GM12878 (cell line): ENCODE measurements at places on chromosomes 1 and 21.

GRCh38 chr1:230618537-230618936 is 23.7 kb upstream of the COG2 start:
- DNase-seq, result no peak

DNA sequence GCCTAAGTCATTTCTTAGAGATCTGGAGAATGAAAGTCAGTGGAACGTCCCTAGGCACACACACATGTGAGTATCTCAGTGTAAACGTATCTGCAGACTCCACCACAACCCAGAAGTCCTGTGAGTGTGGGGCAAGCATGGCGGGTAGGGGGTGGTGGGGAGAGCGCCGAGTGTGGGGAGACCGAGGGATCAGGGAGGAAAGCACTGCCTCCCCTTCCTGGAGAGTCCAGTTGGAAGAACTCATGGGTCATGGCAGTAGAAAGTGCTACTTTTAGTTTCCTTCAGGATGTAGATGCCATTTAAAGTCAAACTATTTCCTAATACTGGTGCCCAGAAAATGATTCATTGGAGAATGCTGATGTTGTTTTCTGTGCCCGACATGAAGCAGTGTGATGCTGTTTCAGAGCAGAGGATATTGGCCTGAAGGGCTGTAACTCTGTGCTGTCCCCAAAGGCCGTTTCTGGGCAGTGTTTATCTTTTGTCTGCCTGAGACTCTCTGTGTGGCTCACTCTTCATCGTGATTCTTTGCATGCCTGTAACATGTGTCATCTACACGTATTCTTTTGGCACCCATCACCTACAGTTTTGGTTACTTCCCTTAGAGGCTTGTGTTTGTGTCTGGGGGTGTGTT is 45.7 kb upstream of the TSPAN2 start:
- no peak for DNase-seq

DNA sequence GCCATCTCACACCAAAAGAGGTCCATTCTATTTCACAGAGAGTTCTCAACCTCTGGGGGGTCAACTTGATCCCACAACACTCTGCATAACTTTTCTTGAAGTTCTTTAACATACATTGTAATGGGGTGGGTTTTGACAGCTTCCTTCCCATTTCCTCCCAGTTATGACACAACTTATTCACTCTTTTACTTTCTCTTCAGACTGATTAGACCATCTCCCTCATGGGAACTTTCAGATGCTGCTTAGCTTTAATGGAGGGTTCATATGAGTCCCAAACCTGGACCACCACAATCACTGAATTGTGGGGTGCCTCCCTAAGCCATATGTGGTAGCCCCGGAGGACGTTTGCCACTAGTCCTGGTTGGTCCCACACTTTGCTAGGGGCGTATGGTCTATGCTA is 28.3 kb upstream of the KCNJ15 start:
- no peak for DNase-seq

- DNase-seq, result no peak
Observed at GRCh38 chr1:208061632-208062031, 150.7 kb upstream of the CD34 start.

- DNase-seq, result no peak
Observed at GRCh38 chr1:106465666-106466065, 590.8 kb upstream of the PRMT6 start.

DNA sequence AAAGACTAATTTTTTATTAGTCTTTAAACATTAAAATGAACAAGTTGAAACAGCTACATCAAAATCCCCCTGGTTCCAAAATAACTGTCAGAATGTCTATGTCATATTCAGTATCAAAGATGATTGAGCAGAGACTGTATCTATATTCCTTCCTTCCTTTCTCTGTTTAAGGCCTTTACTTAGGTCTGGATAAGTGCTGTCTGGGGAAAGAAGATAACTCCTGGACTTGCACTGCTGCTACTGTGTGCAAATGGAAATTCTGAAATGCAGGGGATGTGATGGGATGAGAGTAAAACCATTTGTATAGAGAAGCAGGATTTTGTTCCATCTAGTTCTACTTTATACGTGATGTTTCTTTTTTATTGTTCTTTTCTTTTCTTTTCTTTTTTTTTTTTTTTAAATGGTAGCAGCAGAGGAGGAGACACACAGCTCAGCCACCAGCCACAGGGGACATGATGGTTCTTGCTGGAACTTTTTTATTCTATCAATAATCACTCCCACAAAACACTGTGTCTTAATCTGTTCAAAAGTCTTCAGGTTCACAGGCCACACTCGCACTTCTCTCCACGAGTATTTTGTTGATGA is 33.6 kb upstream of the FOXE3 start:
- no peak for DNase-seq

DNA sequence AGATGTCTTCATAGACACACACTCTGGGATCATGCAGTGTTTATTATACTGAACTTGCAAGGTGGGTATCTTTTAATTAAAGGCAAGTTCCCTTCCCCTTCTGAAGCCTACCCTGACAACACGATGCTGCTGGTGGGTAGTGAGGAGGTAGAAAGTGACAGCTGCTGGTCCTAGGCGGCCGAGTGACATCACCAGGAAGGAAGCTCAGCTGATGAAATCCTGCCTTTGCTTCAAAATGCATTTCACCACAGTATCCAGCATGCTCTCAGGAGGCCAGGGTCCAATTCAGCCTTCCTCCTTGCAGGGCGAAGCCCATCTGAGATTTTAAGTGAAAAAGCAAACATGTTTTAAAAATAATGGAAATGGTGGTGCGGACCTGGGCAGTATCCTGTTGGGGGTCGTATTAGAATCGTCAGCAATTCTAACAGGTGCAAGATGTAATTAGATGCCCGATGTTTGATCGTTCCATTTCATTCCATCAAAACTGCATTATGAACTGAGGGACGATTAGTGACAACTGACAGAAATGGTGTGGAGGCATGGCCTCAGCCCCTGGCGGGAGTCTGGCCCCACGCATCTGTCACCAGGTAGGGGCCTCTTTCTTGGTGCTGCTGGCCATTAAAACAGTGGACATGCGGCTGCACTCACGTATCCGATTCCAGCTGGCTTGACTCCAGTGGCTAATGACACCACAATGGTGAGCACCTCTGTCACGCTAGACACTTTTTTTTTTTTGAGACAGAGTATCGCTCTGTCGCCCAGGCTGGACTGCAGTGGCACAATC is 324.8 kb upstream of the C1orf174 start:
- no peak for DNase-seq

GRCh38 chr1:234214911-234215892 is 158.1 kb upstream of the COA6 start:
- DNase-seq, result no peak

- no peak for DNase-seq
Observed at GRCh38 chr1:23836037-23836436, 10.8 kb upstream of the HMGCL start.

DNA sequence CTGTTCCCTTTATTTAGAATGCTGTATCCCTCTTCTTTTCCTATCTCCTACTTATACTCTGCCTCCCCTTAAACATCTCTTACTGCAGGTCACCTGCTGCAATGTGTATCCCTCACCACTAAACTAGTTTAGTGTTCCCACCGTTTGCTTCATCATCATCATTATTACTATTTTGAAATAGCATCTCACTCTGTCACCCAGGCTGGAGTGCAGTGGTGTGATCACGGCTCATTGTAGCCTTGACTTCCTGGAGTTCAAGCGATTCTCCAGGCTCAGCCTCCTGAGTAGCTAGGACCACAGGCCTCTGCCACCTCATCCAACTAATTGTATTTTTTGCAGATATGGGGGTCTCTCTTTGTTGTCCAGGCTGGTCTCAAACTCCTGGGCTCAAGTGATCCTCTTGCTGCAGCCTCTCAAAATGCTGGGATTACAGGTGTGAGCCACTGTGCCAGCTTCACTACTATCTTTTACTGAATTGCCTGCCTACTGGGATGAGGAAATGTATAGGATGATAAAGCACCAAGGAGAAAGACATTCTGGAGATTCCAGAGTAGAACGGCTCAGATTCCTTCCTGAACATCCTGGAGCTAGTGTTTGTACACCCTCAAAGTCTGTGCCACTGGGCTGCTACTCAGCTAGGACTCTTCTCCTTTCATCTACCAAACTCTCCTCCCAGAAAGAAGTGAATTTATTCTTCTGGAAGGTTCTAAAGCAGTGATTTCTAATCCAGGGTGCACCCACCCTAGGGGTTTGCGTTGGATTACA is 8.6 kb upstream of the IFNAR1 start:
- no peak for DNase-seq

- no peak for DNase-seq
Observed at GRCh38 chr1:33081554-33082305, 777 bp downstream of the AZIN2 start.

- DNase-seq, result no peak
Observed at GRCh38 chr1:228315945-228316588, 90.6 kb downstream of the TRIM11 start.

- DNase-seq, result peak; percentile 15
Observed at GRCh38 chr1:17970757-17971156, 136.8 kb upstream of the IGSF21 start.

- no peak for DNase-seq
Observed at GRCh38 chr1:224872832-224873433, 56.5 kb upstream of the DNAH14 start.

DNA sequence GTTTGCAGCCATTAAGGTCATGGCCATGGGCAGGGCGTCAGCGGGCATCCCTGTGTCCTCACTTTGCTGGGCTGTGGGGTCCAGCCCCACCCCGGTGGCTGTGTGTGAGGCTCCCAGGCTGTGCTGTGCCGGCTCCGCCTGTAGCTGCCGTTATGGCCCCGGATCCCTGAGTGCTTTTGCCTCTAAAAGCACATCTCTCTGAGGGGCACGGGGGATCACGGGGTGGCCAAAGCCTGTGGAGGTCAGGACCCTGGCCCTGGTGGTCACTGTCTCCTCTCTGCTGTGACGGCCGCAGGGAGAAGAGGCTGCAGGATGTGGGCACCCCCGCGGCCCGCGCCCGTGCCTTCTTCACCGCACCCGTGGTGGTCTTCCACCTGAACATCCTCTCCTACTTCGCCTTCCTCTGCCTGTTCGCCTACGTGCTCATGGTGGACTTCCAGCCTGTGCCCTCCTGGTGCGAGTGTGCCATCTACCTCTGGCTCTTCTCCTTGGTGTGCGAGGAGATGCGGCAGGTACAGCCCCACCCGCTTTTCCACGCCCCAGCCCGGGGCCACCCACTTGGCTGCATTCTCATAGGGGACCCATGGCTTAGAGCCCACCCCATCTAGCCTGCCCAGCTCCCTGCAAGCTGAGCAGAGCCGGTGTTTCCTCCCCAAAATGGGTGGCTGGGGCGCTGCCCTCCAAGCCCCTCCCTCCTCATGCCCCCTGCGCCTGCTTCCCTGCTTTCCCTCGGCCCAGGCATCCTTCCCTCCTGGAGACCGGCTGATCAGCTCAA is 48.2 kb downstream of the TRPM2 start:
- DNase-seq, result no peak

DNA sequence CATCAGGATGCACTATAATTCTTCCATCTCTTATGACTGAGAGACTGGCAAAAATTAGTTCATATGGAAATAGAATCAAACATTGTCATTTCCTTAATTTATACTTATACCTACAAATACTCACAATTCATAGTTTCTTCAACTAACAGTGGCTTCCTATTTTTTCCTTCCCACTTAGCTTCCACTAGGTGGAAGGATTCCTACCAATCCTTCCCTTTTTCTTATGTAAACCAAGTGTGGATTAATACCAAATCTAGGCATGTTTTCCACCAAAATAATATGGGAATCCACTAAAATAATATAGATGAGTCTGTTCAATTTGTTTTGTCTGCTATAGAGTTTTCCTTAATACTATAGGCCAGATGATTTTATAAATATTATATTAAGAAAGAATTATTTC is 1537.1 kb downstream of the PLA2G4A start:
- DNase-seq, result no peak

GRCh38 chr1:94903280-94904009 is 23.5 kb downstream of the CNN3 start:
- DNase-seq, result no peak

- no peak for DNase-seq
Observed at GRCh38 chr1:198597690-198598430, 41.0 kb upstream of the PTPRC start.

DNA sequence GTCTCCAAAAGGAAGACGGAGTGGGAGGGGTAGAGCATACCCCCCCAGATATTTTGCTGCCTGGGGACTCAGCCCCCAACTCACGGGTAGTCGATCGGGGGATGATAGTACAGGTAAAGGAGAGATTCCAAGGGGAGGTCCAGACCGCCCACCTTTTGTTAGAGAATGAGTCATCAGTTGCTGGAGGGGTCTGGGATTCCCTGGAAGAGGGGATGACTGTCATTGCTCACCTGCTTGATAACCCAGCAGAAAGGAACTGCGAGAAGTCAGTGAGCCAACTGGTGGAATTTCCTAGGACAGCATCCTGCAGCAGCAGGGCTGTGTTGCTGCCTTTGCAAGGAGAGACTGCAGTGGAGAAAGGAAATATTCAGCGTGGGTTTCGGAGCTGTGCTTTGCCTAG is 64.4 kb downstream of the MACF1 start:
- DNase-seq, result no peak

GRCh38 chr1:240803151-240803550 is 191.2 kb upstream of the GREM2 start:
- no peak for DNase-seq

- DNase-seq, result no peak
Observed at GRCh38 chr1:203649999-203650836, 23.6 kb downstream of the ATP2B4 start.

DNA sequence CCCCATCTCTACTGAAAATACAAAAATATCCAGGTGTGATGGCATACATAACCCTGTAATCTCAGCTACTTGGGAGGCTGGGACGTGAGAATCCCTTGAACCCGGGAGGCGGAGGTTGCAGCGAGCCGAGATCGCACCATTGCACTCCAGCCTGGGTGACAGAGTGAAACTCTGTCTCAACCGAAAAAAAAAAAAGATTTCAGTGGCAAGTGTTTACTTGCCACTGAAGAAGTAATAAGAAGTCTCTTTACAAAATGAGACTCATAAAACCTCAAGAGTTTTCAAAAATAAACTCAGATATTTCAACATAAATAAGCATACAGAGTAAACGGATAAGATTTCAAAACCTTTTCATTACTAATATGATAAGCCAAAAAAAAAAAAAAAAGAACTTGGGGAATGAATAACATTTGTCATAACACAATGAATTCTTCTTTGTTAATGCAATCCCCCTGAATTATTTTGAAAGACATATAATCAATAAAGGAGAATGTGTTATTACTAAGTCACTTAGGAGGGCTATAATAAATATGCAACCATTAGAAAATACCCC is 34.2 kb upstream of the EXO1 start:
- no peak for DNase-seq

DNA sequence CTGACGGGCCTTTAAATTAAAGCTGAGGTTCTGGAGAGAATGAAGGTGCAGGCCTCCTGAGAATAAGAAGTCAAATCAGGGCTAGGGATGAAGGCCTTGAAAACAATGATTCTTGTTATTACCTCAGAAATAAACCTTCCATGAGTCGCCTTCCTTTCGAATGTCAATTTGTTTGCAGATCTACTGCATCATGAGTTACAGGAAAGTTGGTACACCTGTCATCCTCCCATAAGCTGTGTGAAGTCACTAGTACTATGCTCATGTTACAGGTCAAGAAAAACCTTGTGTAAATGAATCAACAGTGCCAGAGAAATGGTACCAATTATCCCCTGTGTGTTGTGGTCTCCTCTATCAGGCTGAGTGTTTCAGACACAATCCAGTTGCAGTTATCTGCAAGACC is 281.2 kb upstream of the PLXNA2 start:
- no peak for DNase-seq

- DNase-seq, result no peak
Observed at GRCh38 chr21:45780647-45781046, 137.1 kb downstream of the PCBP3 start.
